ENCODE measurements at places on chromosomes 3 and 15.

GRCh38 chr3:53318522-53318921 lies 28.8 kb downstream of the DCP1A start:
- no peak for DNase-seq

- DNase-seq, result no peak
These were observed 6.4 kb upstream of the FAM174B start for GRCh38 chr15:92661956-92662355.

DNA sequence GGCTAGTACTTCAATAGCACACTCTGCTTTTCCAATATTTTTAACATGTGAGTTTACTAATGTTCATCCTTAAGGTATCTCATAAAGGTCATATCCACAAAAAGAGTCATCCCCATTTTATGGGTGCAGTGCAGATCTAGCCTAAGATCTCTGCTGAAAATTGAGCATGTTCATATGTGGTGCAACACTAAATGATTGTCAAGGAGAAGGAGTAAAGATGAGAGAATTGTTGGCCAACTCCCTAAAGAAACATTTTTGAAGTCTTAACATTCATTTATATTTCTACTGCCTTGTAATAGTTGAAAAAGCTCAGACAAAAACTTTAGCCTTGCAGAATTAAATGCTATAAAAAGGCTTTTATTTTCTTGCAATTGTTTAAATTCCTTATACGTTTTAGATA lies 1159.6 kb downstream of the TBL1XR1 start:
- no peak for DNase-seq

DNA sequence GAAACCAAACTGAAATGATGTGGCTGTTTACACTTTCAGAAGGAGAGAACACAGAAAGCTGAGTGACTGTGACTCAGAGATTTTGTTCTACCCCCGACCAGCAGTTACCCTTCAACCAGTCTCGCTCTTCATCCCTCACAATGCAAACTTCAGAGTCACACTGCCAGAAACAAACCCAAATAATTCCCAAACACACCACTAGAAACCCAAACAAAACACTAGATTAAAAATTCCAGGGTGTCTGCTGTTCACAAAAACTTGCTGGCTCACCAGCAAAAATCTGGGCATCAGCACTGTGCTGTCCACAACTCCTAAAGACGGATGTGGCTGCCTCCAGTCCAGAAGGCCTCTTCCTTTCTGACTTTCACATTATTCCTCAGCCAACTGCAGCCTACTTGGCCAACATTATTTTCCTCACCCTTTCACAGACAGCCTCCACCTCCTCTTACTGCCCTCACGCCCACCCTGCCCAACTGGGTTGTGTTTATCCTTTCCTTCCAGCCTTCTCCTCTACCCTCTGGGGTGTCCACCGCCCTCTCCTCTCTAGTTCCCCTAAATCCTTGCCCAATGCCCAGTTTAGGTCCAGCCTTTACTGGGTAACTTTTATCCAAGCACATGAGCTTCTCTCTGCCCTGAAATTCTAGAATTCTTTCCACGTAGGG lies 71.4 kb downstream of the MECOM start:
- no peak for DNase-seq

DNA sequence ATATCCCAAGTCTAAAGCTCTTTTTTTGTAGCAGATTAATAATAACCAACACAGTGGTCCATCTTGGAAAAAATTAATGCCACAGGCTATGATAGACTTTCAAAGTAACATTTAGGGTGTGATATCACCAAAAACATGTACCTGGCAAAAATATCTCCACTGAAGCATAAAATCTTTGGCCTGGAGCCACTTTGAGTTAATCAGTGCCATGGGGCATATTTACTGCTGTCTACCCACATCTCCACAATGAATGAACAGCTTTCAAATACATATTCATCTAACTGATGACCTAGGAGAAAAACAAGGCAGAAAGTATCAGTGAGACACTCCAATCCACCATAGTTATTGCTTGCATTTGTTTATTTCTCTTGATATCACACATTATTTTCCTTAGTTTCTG lies 296.0 kb upstream of the MDFIC2 start:
- DNase-seq, result no peak

DNA sequence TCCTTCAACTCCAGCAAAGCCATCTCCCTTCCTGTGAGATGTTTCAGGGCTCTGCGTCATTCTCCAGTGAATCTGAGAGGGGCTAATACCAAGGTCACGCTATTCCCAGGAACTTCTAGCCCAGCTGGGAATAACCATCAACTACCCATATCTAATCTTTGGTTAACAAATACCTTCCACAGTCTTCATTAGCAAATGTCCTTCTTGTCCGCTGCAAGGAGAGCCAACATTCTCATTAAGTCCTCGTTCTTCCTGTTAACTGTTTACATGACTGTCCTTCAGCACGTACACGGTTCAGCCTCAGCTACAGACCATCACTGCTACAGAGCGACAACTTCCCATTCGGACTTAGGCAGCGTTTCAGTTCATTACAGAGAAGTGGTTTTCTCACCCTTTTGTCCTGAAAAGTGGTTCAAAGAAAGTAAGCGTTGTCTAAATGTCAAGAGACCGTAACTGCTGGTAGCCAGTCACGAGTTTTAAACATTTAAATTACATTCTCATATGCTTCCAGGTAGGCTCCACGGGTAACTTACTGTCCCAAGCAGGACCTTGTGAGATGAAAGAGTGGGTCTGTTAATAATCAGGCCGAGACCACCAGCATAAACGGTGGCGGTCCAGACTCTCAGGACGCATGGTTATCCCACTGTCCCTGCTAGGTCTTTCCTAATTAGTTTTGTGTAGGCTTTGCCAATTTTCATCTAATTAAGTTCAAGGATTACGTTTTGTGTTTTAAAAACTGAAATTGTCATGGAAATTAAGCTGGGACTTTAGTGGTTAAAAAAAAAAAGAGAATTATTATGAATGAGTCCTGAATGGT lies 63.8 kb downstream of the CHSY1 start:
- no peak for DNase-seq

DNA sequence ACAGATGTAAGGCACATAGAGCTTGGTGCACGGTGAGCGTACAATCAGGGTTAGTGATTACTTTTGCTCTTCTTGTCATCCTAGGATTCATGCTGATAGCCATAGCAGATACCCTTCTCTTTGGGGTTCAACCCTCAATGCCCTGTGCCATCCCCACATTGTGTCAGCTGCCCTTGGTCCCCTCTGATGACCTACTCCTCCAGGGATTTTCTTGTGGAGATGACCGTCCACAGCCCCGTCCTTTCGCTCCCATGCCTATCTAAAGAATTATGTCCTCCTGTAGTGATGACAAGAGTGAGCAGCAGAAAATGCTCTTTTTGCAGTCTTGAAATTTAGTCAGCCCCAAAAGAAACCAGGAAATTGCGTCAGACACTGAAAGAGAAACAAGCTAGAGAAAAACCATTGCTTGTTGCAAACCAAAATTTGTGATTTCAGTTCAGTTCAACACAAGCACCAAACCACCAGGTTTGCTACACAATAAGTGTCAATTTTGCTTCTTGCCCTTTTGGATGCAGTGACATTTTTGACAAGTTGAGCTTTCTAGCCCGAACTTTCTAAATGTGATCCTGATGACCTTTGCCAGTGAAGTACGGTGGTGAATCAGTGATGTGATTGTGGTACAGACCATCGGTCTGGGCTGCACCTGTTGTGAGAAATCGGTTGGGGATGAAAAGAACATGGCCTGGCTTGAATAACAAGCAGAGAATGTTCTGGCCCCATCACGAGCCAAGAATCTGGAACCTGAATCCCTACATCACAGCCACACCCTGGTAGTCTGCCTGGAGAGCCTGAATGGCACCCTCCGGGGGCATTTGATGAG lies 41.3 kb downstream of the CMTM7 start:
- DNase-seq, result peak; percentile 34

GRCh38 chr3:196314597-196314996 lies 3.4 kb downstream of the DYNLT2B start:
- no peak for DNase-seq

GRCh38 chr3:184227481-184227935 lies 1.9 kb upstream of the VWA5B2 start:
- DNase-seq, result peak; percentile 59

GRCh38 chr3:40398346-40398745 lies 11.4 kb downstream of the ENTPD3 start:
- no peak for DNase-seq

- no peak for DNase-seq
These were observed 1.2 kb downstream of the KLHDC8B start for GRCh38 chr3:49172551-49173041.

- DNase-seq, result no peak
These were observed 89.5 kb downstream of the DHX30 start for GRCh38 chr3:47892286-47893040.

GRCh38 chr3:51354172-51354571 lies 30.9 kb upstream of the MANF start:
- DNase-seq, result no peak

GRCh38 chr15:71529361-71529760 lies 281.0 kb upstream of the NR2E3 start:
- DNase-seq, result no peak

GRCh38 chr3:43236008-43236407 lies 50.3 kb upstream of the SNRK start:
- DNase-seq, result no peak

DNA sequence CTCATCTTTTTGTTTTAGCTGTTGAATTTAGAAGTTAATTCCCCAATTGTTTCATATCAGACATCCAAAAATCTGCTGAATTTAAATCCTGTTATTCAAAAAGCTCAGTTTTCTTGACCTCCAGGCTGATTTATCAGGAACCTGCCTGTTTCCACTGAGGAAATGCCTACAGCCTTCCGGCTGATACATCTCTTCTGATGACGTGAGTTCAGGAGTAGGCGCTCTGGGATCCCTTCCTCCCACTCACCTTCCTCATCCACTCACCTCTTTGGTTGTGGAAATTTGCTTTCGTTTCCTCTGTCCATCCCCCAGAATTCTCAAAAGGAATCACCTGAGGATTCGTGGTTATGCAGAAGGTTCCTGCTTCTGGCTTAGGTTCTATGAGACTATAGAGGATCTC lies 55.4 kb upstream of the ALDH1A3 start:
- no peak for DNase-seq

DNA sequence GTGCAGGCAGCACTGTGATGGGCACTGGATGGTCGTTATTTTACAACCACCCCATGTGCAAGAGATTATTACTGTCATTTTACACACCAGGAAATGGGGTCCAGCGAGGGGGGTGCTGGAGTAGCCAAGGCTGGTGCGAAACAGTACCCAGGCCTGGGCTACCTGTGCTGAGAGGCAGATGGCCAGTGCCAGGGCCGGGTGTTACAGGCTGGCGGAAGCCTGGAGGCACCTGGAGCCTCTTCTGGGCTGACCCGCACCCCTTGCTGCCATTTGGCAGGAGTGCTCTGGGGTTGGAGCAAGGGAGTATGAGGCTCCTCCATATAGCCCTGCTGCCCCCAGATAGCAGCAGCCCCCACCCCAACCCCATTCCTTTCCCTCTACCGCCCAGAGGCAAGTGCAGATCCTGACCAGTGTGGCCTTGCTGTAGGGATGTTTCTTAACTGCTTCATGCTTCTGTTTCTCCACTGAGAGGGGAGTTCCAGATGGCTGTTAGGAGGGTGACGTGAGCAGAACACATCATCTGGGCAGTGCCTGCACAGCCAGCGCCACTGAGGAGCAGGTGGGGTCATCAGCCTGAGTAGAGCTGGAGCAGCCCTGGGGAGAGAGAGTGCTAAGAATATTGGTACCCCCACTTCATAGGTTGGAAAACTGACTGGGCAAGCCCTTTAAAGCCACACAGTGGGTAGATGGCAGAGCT lies 15.3 kb downstream of the SNX33 start:
- DNase-seq, result no peak

GRCh38 chr3:179565496-179565895 lies 2.8 kb downstream of the ACTL6A start:
- no peak for DNase-seq

- no peak for DNase-seq
These were observed 334.9 kb downstream of the TBC1D5 start for GRCh38 chr3:17407576-17407975.

DNA sequence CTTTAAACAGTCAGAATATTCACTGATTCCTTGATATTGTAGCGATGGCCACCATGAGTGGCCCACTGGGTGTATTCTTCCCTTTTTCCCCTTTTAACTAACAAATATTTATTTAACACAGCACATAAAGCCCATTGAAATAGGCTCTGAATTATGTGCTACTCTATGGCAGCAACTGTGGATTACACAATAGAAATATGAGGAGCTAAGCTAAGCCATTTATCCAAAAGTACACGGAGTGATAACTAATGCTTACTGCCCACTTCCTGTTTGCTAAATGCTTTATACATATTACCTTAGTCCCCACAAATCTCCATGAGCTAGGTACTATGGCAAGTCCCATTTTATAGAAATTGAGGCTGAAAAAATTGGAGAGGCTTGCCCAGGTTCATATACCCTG lies 17.9 kb downstream of the ILDR1 start:
- no peak for DNase-seq

DNA sequence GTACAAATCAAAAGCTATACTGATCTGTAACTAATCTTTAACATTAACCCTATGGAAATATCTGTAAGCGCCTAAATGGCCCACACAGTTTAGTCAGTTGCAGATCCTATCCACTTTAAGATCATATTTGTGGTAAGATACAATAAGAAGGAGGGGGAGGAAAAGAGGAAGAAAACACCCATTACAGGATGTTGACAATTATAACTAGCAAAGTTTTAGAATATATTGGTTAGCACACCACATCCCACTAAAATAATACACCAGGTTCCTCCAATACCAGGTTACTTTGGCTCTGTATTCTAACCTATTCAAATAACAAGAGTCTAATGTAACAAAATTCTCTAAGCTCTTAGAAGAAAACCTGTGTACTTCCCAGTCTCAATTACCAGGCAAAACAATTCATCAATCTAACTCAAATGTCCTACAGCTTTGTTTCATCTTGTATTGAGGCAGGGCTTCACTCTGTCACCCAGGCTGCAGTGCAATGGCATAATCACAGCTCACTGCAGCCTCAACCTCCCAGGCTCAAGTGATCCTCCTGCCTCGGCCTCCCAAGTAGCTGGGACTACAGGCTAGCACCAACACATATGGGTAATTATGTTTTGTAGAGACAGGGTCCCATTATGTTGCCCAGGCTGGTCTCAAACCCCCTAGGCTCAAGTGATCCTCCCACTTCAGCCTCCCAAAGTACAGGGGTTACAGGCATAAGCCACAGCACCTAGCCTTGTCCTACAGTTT lies 4.2 kb downstream of the SLC4A7 start:
- DNase-seq, result peak; percentile 27

- DNase-seq, result no peak
These were observed 20.0 kb downstream of the GPD1L start for GRCh38 chr3:32126305-32127015.

DNA sequence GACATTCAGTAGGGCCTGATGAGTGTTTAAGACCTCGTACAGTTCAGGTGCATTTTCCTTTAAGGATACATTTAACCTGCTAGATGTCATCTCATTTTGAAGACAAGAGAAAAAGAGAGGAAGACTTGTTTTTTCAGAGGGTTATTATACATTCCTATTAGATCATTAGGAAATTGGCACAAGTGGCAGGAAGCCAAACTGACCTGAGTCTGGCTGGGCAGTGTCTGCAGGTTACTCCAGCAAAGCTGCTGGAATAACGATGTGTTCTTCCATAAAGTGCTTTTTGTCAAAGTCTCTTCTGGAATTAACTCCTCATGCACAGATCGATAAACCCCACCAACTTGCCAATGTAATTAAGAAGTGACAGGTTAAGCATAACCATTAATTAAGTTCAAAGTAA lies 396.4 kb upstream of the TPRG1 start:
- DNase-seq, result no peak
